HuH-7 (cell line): ENCODE measurements at places on chromosomes 7 and 10.

- no peak for DNase-seq
These were observed 419.6 kb downstream of the DNAJB9 start for GRCh38 chr7:108989319-108989718.

DNA sequence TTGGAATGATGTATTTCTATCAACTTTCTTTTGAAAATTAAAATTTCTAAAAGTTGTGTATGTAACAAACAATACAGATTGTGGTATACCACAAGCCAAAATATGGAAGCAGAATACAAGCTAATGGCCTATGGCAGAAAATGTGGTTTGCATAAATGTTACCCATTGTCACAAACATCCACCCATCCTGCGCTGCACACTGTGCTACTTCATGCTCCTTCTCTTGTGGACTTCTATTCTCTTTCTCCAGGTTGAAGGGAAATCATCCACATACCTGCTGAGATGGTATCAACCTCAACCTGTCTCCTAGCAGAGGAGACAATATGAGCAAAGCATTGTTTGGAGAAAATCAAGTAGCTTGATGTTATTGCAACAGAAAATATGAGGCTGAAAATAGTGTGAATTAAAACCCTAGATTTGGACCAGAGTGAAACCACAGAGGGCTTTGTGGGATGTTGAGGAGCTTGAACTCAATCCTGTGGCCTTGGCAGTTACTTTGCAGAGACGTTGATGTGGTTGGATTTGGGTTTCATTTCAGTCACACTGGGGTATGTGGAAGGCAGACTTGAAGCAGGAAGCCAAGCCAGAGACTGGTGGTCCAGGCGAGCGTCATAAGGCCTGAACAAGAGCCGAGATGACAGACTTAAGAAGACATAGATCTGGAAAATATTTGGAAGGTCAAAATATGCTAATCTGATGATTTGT, 63.8 kb downstream of the ICA1 start:
- DNase-seq, result no peak

DNA sequence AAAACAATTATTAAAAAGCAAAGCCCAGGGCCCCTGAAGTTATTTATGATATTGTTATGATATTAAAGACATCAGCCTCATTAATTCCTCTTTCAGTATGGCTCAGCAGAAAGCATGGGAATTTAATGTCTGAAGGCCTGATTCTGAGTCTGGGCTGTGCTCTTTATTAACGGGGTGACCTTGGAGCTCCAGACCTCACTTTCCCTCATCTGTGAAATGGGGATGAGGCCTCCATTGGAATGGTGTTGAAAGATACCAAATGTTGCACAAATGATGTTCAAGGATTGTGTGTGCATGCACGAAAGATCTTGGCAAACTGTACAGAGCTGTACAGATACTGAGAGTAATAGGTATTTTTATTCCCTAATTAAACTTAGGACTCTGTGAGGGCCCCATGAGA, 92.3 kb upstream of the PCBD1 start:
- DNase-seq, result no peak

DNA sequence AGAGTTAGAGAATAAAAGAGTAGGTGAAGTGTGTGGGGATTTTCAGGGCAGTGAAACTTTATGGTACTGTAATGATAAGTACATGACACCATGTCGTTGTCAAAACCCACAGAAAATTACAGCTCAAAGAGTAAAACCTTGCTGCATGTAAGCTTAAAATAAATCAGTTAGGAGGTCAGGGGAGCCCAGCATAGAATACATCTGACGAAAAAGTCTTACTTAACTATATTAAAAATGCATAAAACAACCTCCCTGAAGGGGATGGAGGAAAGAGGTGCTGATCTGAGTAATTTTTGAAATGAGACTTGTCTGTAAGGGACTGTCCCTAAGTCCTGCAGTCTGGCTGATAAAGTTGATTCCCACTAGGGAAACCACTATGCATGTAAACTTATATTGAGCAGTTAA, 49.8 kb upstream of the AKR1E2 start:
- no peak for DNase-seq

DNA sequence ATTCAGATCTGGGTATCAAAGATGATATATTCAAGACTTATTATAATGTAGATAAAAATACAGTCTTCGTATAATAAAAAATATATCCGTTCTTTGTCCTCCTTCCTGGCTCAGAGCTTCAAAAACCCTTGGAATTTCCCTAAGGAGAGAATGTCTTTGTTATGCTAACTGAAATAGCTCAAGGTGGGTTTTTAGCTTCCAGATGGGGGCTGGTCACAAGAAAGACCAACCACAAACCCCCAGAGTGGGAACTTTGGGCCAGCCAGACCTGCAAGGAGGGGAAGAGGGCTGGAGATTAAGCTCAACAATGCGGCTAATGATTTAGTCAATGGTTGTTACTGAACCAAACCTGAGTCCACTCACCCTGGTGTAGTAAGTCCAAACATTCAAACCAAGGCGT, 196.4 kb downstream of the SDHAF3 start:
- DNase-seq, result no peak

- DNase-seq, result peak; percentile 39
These were observed 598 bp downstream of the MCMBP start for GRCh38 chr10:119871881-119872609.

DNA sequence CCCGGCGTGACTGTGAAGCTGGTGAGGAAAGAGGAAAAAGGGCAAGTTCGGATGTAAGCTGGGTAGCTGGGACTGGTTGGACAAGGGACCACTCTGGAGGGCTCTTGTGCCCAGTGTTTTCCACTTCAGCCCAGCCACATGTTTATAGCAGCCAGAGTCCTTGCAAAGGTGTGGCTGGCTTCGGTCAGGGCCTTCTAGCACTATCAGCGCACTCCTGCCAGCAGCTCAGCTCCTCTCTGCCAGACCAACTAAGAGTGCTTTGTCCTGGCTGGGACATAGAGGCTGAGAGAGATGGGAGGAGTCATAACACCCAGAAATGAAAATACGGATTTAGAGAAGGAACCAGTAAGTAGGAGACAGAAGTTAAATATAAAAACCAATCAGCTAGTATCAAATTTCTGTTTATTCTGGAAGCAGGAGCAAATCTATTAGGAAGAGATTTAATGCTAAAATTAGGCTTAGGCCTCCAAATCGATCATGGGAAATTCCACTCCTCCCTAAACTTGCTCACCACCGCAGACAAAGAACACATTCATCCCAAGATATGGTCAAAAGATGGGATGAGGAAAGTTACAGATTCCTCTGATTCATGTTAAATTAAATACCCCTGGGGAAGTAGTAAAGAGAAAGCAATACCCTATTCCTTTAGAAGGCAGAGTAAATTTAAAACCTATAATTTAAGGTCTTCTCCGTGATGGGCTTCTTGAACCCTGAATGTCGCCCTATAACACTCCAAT, 135.0 kb downstream of the RALA start:
- no peak for DNase-seq

DNA sequence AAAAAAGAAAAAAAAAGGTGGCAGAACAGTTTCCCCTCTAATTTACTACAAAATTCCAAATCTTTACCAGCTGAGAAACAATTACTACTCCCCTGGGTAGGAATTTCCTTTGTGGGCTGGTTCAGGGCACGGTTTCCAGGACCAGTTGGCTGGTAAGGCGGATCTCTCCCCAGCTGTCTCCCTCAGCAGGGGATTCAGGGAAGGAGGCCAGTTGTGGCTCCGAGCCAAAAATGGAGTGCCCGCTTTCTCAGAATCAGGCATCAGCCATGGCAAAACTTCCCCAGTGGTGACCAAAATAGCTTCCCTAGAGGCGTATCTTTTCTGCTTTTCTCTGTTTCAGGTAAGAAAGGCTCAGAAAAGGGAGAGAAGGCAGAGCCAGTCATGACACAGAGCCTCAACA, 91.2 kb downstream of the ZNF22 start:
- DNase-seq, result no peak

GRCh38 chr10:96998329-96998888, 166.3 kb downstream of the LCOR start:
- peak; percentile 55 for DNase-seq

GRCh38 chr7:77482015-77482414, 55.1 kb upstream of the PTPN12 start:
- DNase-seq, result peak; percentile 33

DNA sequence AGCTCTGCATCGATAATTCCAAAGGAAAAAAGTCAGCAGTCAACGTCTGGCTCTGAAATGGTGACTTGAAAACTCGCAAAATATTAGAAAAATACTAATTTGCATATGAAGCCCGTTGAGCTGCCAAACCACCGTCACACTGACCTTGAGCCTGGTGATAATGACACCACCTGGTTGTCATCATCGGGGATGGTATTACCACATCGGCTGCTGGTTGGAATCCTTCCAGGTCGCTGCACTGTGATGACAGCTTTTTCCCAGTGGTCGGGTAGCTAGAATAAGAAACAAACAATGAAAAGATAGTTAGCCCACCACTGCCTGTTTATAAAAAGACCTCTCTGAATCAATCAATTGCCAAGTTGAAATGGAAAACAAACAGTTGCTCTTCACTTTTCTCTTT, 41.6 kb downstream of the LAMB1 start:
- DNase-seq, result no peak

- no peak for DNase-seq
These were observed 263.2 kb downstream of the FZD1 start for GRCh38 chr7:91527460-91527859.

GRCh38 chr7:30992414-30992813, 28.7 kb downstream of the GHRHR start:
- DNase-seq, result no peak

- peak; percentile 5 for DNase-seq
These were observed 51.0 kb downstream of the ORC5 start for GRCh38 chr7:104156842-104157277.

- no peak for DNase-seq
These were observed 3.3 kb downstream of the ZC3HC1 start for GRCh38 chr7:130047831-130048230.

DNA sequence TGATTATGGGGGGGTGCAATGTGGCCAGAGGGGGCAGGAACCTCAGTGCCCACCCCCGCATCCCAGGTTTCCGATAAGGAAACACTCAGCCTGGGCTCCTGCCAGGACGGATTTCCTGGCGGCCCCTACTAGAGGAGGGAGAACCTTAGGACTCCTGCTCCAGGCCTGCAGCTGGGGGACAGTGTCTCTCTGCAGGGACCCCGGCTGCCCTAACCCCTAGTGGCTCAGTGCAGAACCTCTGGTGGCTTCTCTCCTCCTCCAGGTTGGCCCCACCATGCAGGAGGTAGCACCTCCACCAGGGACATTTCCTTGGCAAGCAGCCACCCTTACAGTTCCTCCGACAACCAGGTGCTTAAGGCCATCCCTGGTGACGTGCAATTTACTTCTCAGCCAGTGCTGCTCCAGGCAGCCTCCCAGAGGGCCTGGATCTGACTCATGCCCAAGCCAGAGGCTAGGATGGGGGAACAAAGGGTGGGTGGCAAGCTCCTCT, 31.9 kb downstream of the SH2B2 start:
- no peak for DNase-seq

- no peak for DNase-seq
These were observed 1.0 kb upstream of the DENND2A start for GRCh38 chr7:140641524-140642195.

DNA sequence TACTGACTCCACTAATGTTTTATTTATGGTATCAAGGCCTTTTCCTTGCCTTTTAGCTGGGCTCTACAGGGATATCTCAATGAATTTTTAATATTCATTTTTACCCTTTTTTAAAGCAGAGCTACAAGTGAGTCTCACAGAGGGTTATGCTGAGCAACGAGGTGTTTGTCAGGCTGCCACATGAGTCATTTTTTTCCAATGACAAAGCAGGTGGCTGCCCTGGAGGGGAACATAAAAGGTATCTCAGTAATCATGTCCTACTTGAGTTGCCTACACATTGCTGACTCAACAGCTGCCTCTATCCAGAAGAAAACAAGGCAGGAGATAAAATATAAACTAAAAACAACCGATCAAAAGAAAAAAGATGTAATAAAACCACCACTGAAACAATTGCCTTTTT, 1004.9 kb upstream of the POT1 start:
- DNase-seq, result no peak

- no peak for DNase-seq
These were observed 211.7 kb upstream of the KLF6 start for GRCh38 chr10:3996697-3997096.

- DNase-seq, result no peak
These were observed 248.2 kb upstream of the PPP2R2D start for GRCh38 chr10:131652438-131653139.

DNA sequence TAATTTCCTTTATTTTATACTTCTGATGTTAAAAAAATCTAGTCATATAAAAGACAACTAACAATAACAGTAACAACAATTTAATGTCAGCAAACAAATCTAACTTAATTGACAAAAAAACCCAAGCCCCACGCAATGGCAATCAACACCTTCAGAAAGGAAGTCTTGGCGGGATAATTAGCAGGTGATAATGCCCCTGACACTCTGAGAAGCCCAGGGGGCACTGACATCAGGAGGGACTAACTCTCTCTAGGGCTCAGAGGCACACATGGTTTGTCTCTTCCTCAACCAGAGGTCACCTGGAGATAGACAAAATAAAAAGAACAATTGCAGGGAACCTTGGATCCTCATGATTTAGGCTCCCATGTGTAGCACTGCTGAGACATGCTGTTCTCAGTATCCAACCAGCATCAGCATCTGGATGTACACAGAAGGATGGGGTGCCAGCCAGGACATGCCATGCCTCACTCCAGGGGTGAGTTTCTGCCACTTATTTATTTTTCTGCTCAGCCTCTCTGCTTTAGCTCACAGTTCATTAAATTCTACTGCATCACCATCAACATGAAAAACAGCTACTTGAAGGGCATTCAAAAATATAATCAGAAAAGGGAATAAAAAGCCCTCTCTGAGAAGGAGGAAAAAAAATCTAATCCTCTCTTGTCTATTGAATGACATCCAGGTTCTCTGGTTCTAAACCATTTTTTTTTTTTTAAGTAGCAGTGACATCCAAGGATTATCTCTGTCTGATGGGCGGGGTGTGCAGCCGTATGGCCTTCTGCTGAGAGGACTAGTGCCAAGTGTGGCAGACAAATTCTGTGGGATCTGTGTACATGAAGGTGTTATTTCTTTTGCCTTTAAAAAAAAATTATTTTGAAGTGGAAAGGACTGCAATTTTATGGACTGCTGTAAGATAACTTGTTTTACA, 96.3 kb downstream of the ATXN7L1 start:
- no peak for DNase-seq

DNA sequence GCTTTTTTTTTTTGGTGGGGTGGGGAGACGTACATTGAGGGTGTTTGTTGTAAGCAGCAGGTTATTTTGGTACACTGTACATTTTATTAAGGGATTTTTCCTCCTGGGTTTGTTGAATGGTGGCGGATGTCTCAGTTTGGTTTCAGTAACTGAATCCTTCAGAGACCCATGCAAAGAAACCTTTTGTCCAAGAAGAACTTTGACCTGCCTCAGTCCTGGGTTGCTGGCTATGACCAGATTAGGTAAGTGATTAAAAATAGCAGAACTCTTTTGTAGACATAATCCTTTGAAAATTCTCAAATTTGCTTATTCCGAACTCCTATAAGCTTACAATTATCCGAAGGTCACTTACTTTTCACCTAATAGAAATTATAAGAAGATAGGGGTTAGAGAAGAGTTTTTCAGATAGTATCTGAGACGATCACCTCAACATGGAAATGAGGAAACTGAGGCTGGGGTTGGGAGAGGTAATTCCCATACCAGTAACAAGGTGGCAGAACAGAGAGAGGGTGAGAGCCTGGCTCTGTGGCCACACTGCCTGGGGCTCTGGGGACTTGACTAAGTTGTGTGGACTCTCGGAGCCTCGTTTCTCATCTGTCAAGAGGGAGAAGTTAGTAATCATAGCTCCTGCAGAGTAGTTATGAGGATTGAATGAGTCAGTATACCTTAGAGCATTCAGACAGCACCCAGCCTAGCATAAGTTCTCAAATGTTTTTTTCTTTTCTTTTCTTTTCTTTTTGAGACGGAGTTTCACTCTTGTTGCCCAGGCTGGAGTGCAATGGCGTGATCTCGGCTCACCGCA, 87.4 kb downstream of the CCNY start:
- no peak for DNase-seq

- DNase-seq, result no peak
These were observed 33.4 kb downstream of the INPP5A start for GRCh38 chr10:132570771-132571649.
